NCI-H69 (cell line): ENCODE measurements at places on chromosomes 7 and 10.

DNA sequence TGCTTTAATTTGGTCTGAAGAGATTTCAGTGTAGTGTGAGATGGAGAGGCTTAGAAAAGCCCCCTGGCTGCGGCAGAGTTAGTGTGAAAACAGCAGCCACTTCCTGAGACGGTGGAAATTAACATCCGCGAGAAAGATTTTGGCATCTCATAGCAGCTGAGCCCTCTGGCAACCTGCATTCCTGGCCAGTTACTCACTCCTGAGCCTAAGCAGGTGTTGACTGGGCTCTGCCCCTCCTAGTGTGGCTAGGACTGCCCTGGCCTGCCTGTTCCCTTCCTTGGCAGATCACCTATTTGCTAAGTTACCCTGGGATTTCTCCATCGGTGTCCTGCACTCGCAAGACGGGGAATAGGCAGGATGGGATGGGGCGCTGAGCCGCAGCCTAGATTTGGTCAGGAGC, 57.6 kb upstream of the LMTK2 start:
- no peak for DNase-seq

GRCh38 chr10:30056281-30056680, 3.1 kb downstream of the JCAD start:
- DNase-seq, result no peak

GRCh38 chr10:72291019-72291532, 17.4 kb downstream of the DDIT4 start:
- no peak for DNase-seq

DNA sequence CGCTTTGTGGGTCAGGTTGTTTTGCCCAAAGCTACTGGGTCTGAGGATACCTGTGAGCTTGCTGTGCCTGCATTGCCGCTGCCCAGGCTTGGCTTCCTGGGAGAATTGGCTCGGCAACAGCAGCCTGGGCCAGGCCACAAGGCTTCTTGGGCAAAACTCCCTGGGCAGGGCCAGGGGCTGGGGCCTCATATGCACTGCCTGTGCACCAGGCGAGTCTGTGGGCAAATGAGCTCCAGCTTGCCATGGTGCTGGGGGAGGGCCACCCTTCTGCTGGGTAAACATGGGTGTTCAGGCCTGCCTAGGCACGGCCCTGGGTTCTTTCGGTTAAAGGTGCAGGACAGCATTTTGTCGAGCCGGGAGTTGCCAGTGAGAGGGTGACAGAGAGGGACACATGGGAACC, 19.4 kb downstream of the ZMIZ1 start:
- DNase-seq, result no peak

DNA sequence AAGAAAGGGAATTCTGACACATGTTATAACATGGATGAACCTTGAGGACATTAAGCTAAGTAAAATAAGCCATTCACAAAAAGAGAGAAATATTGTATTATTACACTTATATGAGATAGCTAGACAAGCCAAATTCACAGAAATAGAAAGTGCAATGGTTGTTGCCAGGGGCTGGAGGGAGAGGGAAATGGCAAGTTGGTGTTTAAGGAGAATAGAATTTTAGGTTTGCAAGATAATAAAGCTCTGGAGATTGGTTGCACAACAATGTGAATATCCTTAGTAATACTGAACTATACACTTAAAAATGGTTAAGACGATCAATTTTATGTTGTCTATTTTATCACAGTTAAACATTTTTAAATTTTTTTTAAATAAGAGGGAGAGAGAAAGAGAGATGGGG, 25.0 kb upstream of the ADD3 start:
- no peak for DNase-seq

GRCh38 chr10:24622781-24623301, 100.8 kb downstream of the ARHGAP21 start:
- no peak for DNase-seq

GRCh38 chr7:129875745-129876411, 76.9 kb downstream of the UBE2H start:
- no peak for DNase-seq

- peak; percentile 50 for DNase-seq
Measured at GRCh38 chr7:26550492-26550891, 258.8 kb downstream of the SNX10 start.

DNA sequence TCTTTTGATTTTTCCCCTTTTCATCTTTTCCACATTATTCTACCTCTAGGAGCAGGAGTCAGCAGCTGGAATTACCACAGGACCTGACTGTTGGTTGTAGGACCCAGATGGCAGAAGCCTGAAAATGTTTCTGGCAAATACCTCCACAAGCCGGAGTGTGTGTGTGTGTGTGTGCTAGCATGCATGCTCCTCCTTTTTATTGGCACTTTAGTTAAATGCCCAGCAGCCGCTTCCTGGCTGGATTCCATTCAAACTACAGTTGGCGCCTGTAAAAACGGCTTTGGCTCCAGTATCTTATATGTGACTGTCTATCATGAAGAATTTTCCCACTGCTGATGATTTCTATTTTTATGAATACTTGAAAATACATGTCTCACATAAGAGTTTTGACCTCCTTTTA, 319.7 kb upstream of the SP4 start:
- peak; percentile 88 for DNase-seq

GRCh38 chr7:1188720-1189294, 28.8 kb upstream of the ZFAND2A start:
- no peak for DNase-seq

- no peak for DNase-seq
Measured at GRCh38 chr7:11069591-11069990, 95.9 kb downstream of the PHF14 start.

GRCh38 chr7:116591202-116592040, 66.6 kb downstream of the CAV1 start:
- DNase-seq, result peak; percentile 53

DNA sequence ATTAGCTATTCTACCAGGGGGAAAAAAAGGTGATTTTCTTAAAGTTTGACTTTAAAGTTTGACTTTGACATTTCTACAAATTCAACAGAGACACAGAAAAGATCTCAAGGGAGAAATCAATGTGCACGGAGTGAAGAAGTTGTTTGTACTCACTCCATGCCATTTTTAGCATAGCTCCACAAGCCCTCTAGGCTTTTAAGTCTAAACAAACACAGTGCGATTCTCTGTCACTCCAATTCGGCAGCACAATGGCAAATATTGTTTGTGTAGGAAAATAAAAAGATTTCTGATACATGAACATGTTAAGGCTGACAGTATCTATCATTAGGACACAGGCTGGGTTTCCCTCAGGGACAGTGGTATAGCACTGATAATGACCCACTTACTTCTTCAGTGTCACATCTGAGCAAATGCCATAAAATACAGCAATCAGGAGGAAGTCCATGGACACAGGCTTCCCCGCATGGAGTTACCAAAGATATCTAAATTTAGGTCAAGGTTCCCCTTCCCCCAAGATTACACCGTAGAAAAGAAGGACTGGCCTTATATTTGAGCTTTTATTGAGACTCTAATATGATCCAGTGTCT, 28.0 kb downstream of the GSAP start:
- DNase-seq, result peak; percentile 53

DNA sequence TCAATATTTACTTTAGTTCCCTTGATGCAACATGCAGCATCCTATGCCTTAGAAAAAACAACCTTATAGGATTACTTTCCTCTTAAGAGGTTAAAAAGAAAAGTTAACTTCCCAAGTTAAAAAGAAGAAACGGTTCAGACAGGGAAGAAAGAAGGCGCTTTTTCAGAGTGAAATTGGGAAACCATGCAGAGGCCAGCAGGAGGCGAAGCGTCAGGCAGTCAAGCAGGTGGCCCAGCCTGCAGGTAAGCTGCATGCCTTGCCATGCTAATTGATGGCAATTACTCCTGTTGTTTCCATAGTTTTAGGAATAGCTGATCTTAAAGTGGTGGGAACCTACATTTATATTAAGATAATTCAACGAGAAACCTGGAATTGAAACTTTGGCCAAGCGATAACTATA, 302.6 kb upstream of the SP4 start:
- DNase-seq, result peak; percentile 47

DNA sequence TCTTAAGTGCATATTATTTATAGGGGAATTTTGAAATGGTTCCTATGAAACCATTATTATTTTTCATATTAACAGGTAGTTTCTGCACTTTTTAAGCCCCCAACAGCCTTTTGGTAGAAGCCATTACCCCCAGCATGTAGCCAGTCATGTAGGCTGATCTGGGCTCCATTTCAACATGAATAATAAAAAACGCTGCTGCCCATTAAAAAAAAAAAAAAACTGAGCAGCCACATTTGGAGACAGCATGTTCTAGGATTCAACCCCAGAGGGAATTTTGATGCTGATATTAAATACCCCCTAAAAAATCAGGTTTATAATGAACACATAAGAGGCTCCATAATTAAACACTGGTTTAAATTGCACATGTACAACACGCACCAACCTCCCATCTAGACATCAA, 181.3 kb downstream of the RTKN2 start:
- no peak for DNase-seq

DNA sequence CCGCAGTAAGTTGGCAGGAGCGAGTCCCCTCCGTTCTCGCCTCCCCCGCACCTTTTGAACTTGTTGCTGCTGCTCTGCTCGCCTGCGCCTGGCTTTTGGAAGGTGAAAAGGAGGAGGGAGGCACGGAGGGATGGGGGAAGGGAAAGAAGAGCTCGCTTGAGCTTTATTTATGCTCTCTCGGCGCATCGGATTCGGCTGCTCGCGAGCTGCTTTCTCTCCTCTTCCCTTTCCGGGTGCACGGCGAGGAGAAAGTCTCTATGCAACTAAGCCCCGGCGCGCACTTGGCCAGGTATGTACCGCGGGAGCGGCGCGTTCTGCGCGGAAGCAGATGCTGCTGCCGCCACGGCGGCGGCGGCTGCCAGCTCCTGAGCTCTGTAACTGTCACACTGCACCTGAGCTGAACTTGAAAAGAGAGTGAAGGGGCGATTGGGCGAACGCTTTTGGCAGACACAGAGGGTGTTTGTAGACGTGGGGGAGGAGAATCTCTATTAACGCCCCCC, 551 bp downstream of the KCND2 start:
- peak; percentile 90 for DNase-seq

- no peak for DNase-seq
Measured at GRCh38 chr10:24132741-24133140, 76.2 kb upstream of the KIAA1217 start.

DNA sequence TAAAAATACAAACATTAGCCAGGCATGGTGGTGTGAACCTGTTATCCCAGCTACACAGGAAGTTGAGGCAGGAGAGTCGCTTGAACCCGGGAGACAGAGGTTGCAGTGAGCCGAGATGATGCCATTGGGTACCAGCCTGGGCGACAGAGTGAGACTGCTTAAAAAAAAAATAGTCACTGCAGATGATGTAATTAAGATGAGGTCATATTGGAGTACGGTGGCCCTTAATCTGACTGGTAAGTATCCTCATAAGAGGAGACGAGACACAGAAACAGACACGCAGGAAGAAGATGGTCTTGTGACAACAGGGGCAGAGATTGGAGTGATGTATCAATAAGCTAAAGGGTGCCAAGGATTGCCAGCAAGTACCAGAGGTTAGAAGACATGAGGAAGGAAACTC, 156.0 kb downstream of the FAM107B start:
- no peak for DNase-seq

DNA sequence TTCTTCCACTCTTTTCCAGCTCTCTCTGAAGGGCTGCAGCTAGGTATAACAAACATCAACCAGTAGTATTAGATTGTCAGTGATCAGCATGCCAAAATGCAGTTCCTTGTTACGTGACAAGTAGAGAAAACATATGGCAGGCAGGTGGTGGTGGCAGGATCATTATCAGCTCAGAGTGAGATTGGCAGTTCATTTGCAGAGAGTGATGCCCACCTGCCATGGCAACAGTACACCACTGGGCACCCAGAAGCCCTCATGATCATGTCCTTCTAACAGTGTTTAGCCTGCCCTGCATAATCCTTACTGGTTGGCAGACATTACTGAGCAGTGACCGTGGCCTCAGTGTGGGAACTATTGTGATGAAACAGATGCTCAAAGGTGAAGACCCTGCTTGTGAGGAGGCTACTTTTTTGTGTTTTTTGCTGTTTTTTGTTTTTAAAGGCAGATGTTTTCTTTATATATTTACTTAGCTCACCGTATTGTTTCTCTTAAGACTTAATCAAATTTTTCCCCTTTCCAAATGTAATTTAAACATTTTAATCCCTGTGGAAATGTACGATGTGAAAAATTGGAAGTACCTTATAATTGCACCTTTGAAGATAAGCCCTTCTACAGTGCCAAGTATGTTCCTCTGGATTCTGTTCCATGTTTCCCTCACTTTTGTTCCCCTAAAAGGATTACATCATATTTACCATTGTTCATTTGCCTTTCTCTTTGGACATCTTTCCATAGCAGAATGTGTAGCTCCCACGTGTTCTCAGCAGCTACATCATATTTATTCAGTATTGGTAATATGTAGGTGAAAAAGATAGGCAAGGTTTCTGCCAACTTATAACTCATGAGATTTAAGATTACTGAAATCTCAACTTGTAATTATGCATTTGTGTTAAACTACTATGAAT, 179.6 kb downstream of the SND1 start:
- peak; percentile 85 for DNase-seq

DNA sequence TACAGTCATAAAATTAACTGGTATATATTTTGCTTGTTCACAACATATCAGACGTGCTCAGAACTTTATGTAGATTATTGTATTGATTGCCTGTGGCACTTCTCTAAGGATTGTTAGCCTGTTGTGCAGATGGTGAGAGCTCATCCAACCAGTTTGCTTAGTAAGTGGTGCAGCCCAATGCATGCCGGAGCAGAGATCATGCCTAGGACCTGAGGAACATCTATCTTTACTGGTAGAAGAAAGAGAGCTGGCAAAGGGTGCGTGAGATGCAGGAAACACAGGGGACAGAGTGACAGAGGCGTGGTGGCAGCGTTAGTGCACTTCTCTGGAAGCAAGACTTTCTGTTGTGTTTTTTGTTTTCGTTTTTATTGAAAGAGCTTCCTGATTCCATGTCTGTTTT, 35.9 kb downstream of the CCM2 start:
- peak; percentile 25 for DNase-seq

DNA sequence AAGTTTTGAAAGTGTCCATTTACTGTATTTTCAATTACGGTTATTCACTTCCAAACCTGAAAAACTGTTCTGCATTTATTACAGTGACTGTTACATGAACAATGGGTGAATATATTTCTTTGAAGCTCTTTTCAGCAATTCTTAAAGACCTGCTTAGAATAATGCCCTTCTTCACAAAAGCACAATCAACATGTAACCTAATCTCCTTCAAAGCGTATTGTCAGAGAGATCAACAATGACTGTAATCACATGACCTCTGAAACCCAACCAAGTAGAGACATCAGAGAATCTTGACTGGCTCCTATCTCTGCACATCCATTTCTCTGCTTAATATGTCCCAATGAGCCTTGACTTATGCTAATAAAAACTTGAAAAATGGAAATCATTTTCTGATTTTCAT, 126.7 kb downstream of the NRCAM start:
- peak; percentile 55 for DNase-seq

DNA sequence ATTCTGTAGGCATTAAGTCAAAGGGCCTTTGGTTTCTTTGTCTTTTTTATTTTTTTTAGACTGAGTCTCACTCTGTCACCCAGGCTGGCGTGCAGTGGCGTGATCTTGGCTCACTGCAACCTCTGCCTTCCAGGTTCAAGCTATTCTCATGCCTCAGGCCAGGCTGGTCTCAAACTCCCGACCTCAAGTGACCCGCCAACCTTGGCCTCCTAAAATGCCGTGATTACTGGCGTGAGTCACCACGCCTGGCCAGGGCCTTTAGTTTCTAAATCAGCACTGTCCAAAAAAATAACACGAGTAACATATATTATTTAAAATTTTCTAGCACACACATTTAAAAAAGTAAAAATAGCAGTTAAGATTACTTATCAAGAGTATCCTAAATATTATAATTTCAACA, 11.1 kb upstream of the ACSL5 start:
- no peak for DNase-seq
